Left colon (tissue), 2 donors: ENCODE measurements at places on chromosomes 3 and 15.

- no peak for DNase-seq
These were observed 127.3 kb downstream of the RAP2B start for GRCh38 chr3:153289334-153289808.

- peak; percentile 19 for DNase-seq
These were observed 11.4 kb downstream of the FAM174B start for GRCh38 chr15:92643849-92644815.

- DNase-seq = no peak
These were observed 30.1 kb downstream of the FNDC3B start for GRCh38 chr3:172069478-172069877.

DNA sequence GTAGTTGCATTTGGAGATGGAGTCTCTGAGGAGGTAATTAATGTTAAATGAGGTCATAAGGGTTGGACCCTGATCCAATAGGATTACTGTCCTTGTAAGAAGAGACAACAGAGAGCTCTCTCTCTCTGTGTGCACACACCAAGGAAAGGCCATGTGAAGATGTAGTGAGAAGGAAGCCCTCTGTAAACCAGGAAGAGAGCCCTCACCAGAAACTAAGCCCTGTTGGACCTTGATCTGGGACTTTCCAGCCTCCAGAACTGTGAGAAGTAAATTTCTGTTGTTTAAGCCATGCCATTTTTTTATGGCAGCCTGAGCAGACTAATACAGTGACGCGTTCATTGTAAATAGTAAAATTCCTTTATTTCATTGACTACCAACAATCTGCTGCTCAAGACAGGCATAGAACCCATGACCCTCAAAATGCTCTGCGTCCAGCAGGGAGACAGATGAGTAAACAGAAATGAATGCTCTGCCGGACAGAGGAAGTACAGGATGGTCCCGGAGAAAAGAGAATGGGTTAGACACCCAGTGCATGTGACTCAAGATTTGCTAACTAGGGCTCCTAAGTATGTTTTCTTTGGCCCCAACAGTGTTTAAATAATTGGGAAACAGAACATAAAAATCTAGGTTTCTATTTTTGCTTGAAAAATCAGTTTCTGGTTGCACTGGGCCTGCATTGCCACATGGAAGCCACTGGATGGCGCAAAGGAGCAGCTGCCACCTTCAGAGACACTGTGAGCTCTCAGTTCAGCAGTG lies 37.9 kb upstream of the TNFAIP8L3 start:
- peak; percentile 22 for DNase-seq

DNA sequence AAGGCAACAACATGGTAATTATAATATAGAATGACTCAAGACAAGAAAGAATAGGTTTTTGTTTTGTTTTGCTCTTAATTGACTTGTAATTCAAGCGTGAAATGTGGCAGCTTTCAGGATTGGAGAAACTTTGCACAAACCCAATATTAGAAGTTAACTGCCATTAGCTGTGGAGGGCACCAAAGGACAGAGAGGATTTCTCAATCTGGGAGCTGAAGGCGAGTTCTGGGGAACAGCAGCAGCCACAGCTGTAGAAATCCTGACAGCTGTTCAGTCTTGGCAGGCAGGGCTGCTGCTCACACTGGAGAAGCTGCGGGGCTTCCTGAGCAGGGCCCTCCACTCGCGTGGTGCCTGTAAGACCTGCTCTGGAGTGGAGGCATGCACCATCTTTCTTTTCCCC lies 182.2 kb upstream of the IL12A start:
- DNase-seq = no peak

- DNase-seq = no peak
These were observed 255.5 kb downstream of the OPA1 start for GRCh38 chr3:193848547-193848946.

DNA sequence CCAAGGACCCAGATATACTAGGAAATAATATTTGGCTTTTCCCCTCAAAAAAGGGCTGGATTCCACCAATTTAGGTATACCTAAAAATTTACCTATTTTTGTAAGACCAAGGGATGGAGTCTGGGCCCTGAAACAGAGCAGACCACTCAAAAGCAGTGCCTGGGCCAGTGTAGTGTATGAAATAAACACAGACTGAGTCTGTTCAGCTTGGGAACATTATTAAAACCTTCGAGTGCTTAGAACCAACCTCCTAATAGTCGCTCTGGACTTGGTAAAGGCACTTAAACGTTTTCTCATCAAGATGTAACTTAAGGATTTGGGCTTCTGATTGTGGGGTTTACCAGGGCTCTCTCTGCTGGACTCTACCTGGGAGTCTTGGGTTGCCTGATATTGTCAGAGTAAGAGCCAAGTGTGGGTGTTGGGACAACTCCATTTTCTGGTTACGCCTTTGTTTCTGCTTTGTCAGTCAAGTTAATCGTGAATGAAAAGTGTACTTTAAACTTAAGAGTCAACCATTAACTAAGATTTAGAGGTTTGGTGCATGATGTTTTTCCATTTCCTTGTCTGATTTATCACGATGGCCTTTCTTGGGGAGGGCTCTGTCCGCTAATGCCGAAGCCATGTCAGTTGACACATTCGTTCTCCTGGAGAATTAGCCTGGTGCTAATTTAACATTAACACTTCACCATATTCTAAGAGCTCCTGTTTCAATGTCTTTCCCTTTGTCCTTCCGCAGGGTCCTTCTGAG lies 221.0 kb upstream of the TPM1 start:
- DNase-seq = no peak
